ENCODE measurements at places on chromosomes 11 and 22.
A peak's percentile ranks its signal among the peaks of the same experiment; 100 is the strongest.

- no peak for DNase-seq
Measured at GRCh38 chr11:102139081-102139498, 28.8 kb downstream of the YAP1 start.

DNA sequence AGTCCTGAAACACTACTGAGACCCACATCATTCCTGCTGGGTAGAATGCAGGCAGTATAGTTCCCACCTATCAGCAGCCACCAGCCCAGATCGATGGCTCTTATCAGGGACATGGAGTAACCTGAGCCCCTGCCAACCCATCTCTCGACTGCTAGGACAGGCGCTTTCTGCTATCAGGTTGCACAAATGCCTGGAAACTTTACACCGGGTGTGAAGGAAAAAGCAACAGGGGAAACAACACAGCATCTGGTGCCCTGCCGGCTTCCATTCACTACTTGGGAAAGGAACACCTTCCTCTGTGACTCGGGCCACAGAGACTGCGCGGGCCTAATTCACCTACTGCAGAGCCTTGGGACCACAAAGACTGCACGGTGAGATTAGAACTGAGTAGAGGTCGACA, 18.5 kb downstream of the RBFOX2 start:
- peak; percentile 67 for DNase-seq

DNA sequence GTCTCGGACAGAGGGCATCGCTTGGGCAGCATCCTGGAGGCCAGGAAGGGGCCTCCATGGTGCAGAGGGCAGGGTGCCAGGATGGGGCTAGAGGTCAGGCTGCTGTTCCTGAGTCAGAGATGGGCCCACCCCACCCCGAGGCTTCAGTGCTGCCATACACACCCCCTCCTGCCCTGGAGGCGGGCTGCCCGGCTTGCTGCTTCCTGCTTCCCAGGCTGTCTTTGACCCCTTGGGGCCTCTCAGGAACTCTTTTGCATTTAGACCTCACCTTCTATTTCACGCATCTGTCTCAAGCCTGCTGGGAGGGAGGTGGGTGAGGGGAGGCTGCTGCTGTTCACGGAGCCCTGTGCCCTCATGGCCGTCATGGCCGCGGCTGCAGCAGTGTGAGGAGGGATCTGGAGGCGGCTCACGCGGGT, 6.6 kb upstream of the GRAMD4 start:
- DNase-seq = no peak

GRCh38 chr11:126431401-126432064, 76.0 kb downstream of the ST3GAL4 start:
- no peak for DNase-seq

GRCh38 chr11:128716661-128717210, 22.9 kb downstream of the FLI1 start:
- no peak for DNase-seq

DNA sequence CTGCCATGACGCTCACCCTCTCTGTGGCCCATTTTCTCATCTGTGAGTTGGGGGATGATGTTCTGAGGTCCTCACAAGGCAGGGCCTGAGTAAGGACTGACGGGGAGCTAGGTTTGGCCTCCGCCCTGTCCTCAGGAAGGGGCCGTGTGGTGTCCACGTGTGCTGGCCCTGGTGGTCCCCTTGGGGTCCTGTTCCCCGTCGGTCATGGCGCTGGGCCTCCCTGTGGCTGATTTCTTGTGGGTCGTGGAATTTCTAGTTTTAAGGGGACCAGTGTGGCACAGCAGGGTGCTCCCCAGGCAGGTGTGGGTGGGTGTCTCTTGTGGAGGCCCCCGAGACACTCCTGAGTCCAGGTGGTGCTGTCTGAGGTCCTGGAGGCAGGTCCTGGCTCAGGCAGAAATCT, 5.9 kb downstream of the LINC01488 start:
- no peak for DNase-seq

DNA sequence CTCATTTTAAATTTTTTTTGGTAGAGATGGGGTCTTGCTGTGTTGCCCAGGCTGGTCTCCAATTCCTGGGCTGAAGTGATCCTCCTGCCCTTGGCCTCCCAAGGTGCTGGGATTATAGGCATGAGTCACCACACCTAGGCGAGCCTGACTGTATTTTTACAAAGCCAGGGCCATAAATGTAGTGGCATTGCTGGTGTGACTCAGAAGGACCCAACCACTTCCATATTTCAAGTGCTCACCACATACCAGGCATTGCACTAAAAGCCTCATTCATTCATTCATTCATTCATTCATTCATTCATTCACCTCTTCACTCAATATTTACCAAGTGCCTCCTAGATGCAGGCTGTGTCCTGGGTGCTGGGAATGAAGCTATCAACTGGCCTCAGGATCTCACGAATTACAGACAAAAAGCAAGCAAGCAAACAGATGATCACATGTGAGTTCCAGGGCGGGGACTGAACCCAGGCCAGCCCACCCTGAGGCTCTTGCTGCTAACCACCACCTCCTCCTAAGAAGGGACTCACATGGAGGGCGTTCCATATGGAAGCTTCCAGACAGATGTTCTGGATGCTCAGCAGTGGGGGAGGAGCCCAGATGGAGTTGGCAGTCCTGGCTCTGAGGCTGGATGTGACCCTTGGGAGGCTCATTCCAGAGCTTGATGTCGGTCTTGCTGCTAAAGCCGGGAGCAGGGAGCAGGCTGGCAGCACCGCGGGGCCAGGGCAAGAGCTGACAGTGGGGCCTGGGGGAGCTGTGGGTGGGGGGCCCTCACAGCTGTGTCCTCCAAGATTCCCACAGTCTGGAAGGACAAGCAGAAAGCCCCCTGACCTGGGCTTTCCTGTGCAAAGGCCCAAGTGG, 158.8 kb downstream of the CTTN start:
- no peak for DNase-seq
